ENCODE measurements at places on chromosomes 16 and 17.

- peak; percentile 22 for DNase-seq
These were observed at the start of gene KRT23 for GRCh38 chr17:40937384-40937819. Gene KRT23 (minus strand): TSS chr17:40937646. CDS start chr17:40936603, 1,043 bp downstream.

GRCh38 chr16:52552643-52553042, 5.7 kb upstream of the TOX3 start:
- no peak for DNase-seq

- DNase-seq = peak; percentile 91
These were observed at the start of gene SMIM5 for GRCh38 chr17:75632863-75633485. Gene SMIM5 (plus strand): TSS chr17:75633434. CDS start chr17:75640202, 6,768 bp downstream.

DNA sequence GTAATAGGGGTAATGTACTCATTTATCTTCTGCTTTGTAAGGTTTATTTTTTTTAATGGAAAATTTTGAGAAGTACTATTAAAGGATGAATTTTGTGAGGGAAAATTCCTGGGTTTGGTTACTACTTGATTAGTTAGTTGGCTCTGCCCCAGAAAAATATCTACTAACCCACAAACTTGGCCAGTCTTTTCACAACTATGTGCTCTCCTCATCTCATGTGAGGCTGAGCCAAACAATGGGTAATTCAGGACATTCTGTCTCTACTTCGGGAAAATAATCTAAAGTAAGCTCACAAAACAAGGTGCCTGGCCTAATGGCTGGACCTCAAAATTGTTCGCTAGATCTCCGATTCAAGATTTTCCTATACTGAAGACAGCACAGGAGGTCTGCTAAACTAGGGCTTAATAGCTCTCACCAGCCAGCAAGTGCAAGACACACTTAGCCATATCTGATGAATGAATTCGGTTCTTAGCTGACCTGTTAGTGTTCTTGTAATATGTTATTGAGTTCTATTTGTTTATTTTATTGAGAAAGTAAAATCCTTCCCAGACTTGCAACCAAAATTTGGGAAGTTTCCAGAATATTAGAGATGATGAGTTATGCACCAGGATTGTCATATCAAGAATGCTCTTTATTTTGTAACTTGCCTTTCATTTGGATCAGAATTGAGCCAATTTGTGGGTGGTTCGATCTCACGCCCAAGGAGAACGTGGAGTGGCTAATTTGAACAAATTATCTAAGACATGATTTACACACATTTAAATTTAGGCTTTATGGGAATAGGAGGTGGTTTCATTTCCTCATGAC, 5.7 kb downstream of the KCNJ16 start:
- no peak for DNase-seq

DNA sequence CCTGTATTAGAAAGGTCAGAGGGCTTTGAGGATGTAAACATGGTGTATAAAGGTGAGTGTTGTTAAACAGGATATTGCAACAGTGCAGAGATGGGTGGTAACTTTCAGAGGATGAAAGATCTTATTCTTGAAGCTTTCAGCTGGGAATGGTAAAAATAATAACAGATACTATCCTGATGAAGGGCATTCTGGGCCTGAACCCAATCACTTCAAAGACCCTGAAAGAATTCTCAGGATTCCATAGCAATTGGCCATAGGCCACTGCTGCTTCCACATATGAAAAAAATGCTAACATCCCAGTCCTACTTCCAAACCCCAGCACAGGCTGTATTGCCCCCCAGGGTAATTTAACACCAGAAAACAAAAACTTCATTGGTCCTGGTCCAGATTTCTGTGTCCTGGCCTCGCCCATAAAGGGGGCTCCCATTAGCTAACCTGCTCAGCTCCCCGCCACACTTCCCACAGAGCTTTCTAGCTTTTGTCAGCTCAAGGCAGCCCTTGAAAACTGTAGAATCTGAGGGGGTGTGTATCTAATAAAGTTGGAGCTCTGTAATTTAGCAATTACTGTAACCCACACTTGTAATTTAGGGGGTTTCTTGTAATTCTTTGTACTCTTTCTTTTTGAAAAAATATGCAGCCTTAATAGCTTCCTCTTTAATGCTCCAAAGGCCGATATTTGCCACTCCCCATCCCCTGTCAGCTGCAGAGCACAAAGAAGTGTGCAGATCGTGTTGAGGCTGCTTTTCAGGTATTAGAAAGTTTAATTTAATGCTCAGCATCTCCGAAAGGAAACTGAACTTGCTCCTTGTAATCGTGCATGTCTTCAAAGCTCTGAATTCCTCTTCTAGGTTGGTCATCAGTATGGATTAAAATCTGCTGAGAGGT, 371.5 kb downstream of the SEC14L1 start:
- no peak for DNase-seq

DNA sequence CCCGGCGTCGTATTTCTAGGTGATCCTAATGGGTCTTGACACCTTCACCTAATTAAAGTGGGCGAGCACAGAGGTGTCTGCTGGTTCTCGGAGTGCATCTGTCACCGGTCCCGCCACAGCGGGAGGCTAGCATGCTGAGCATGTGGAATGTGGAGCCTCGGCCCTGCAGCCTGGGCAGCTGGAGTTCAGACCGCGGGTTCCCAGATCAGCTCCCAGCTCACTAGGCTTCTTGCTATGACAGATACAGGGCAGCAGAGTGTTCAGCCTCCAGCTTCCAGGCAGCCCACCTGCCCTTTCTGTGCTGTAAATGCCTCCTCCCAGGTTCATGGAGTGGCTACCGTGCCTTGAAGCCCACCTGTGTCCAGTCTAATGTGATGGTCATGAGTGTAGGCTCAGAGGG, 166.7 kb downstream of the CPPED1 start:
- no peak for DNase-seq
